ENCODE measurements at places on chromosomes 16 and 17.

- no peak for DNase-seq
Measured at GRCh38 chr16:75236232-75236631, 15.2 kb downstream of the BCAR1 start.

GRCh38 chr17:50514936-50515702 lies 6.9 kb downstream of the MYCBPAP start:
- no peak for DNase-seq

GRCh38 chr17:49333804-49334203 lies 28.2 kb downstream of the ZNF652 start:
- no peak for DNase-seq

GRCh38 chr17:14308636-14308964 lies 7.7 kb downstream of the HS3ST3B1 start:
- DNase-seq = no peak

DNA sequence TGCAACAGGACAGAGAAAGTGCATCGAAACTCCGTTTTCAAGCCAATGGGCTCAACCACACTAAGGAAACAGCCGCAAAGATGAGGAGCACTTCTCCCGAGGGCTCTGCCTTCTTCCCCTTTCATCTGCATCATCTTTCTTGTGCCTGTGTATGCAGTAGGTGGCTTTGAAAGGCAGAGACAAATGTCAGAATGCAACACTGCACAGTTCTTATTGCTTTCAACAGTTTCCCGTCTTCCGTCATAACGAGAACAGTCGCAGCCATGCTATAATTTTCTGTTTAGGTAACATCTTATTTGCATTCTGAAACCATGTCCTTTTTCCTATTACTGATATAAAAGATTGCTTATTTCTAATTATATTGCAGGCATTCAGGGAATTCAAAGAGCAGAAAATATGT lies 205.2 kb downstream of the SLC39A11 start:
- no peak for DNase-seq

- no peak for DNase-seq
Measured at GRCh38 chr16:2912330-2913199, 834 bp downstream of the FLYWCH1 start.

DNA sequence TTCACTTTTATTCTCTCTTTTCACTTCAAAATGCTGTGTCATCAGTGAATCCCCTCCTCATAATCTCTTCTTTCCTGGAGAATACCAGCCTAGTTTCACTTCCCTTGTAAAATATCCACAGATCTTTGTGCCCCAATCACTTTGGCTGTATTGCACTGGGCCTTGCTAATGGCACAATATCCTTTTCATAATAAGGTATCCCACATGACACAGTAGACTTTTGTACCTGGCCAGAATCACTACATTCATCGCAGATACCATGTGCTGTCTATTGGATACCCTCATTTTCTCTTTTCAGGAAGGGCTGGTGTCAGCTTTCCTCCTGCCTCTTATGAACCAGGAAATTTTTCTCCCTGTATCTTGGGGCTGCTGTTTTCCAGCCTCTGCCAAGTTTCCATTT lies 25.7 kb upstream of the TOX3 start:
- no peak for DNase-seq

DNA sequence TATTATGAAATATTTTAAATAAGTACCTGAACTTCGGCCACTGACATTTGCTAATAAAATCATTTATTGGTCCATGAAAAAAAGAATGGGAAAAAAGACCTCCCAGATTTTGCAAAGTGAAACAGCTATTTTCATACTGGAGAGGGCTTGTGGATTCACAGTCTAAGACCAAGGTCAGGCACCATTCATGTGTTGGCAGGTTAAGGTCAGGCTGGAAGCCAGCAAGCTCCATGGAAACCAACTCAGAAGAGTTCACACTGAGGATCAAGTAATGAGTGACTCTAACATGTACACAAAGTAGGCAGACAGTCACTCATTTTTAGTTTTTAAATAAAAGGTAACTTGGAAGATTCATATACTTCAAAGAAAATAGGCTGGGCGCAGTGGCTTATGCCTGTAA lies 3.4 kb downstream of the DNAJA2 start:
- DNase-seq = no peak

DNA sequence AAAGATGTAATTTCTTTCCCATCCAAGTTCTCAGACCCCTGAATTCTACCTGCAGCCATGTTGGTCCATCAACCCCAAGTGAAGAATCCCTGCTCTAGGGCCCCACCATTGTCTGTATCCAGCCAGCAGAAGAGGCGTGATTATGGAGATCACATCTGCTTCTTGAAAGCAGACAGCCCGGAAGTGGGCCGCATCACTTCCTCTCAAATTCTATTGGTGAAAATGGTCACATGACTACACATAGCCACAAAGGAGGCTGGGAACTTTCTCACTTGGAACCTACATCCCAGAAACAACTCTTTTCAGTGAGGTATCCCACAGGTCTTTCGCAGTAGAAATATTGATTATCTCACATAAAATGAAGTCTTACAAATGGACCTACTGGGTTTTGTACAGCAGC lies 40.1 kb downstream of the IL4R start:
- DNase-seq = no peak

- DNase-seq = no peak
Measured at GRCh38 chr17:30547778-30548573, 70.8 kb downstream of the GOSR1 start.

DNA sequence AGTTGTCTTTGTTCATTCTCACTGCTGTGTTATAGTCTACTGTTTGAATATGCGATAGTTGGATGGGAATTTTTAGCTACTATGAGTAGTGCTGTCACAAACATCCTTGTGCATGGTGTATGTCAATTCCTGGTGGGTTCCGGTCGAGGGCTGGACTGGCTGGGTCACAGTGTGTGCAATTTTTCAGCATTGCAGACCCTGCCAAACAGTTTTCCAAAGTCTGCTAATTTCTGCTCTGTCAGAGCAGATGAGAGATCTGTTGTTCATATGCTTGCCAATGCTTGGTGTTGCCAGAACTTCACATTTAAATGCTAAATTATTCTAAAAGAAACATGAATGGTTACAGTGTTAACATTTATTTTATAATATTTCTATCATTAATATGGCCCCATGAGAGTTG lies 3.6 kb upstream of the C16orf96 start:
- DNase-seq = no peak

GRCh38 chr16:75472908-75473877 lies 8.7 kb upstream of the TMEM170A start:
- DNase-seq = no peak

DNA sequence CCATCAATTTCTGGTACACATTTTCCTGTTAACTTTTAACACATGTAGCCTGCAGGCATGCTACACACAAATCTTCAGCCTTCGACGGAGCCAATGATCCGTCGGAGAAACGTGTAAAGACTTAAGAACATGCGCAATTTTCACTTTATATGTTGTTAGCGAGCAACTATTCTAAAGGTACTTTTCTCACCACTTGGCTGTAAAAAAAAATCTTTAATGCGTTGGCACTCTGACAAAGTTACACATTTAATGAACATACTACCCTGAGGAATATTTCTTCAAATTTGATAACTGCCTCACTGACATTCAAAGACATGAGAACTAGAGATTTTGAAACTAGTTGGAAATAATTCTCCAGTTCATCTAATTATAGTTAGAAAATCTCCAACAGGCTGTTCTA lies 507.5 kb upstream of the SALL1 start:
- DNase-seq = no peak

- no peak for DNase-seq
Measured at GRCh38 chr16:21959050-21959449, 5.9 kb downstream of the UQCRC2 start.

DNA sequence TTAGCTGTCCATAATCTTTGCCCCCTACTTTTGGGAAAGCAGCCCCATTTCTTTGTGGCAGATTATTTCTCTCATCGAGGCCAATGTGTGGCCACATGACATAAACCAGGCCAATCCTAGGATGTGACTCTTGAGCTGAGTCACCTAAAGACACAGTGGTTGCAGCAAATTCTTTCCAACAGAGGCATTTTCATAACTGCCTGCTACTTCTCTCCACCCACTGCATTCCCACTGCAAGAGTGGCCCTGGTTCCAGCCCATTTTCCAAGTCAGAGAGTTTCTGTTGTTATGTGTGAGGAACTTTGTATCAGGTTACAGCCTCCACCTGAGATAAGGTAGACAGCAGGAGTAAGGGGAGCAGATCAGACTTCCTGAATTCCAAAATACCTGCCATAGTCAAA lies 195.2 kb downstream of the RGS9 start:
- DNase-seq = no peak

DNA sequence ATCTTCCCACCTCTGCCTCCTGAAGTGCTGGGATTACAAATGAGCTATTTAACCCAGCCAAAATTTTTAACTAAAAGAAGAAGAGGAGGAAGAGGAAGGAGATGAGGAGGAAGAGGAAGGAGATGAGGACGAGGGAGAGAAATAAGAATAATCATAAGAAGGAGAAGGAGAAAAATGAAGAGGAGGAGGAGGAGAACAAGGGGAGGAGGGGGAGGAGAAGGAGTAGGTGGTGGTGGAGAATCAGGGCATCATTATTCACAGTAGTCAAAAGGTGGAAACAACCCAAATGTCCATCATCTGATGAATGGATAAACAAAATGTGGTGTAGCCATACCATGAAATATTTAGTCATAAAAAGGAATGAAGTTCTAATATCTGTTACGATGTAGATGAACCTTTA lies 21.2 kb upstream of the MGAT5B start:
- no peak for DNase-seq

All from GM12892 (cell line).